ENCODE measurements at places on chromosomes 2 and 18.

DNA sequence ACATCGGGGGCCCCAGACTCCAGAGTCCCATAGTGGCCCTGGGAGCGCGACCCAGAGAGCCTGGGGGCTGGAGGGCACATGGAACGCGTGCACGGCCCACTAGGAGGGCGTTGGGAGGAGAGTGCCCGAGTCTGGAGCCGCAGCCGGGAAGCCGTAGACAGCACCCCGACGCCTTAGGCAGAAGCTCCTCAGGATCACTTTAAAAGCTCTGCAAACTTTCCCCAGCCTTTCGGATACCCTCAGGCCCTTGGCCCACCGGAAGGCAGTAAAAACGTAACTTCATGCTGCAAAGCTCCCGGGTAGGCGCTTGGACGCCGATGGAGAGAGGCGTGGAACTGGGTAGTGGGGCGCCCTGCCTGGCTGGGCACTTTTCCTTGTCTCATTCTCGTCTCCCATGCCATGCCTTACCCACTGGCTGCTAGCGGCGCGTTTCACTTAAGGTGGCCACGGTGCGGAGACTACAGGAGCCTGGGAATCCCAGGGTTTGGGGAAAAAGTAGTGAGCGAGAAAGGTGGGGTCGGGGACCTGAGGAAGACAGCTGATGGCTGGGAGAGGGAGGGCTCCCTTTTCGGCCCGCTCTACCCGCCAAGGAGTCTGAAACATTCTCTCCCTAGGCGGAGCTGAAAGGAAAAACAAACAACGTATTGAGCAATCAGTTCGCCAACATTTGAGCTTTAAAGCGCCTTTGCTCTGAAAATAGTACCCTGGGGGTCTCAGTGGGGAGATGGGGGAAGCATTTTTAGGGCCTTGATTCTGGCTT lies 141.8 kb downstream of the MEIS1 start:
- DNase-seq = no peak

DNA sequence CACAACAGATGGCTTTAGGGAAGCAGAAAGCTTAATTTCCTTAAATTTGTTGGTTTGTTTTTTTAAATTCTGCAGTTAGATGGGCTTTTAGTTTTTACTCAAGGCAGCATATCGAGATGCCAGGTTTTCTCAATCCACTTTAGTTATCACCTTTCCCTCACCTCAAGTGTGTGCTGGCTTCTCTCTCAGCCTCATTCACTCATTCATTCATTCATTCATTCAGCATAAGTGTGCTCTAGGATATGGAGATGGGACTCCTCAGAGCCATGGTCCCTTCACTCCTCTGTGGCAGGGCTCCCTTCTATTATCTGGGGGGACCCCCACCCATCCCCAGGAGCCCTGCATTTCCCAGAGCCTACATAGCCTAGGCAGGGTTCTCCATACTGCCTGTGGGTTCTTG lies 19.0 kb downstream of the VIL1 start:
- DNase-seq = no peak

- DNase-seq = no peak
Measured at GRCh38 chr2:81675641-81676040, 1371.1 kb upstream of the LRRTM1 start.

DNA sequence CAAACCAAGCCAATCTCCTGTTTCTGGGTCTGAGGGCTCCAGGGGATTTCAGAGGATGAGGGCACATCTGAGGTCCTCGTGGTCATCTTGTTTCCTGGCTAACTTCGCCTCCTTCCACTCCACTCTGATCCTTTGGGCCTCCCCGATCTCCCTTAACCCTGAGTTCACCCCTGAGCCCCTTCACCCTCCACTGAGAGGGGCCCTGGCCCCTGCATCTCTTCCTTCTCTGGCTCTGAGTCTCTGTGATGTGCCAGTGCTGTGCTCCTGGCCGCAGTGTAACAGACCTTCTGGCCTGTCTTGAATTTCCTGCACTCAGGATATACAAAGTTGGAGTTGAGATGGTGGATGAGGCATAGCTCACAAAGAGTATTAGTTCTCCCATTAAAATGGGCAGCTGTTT lies 84.7 kb upstream of the BOD1L2 start:
- DNase-seq = no peak

- no peak for DNase-seq
Measured at GRCh38 chr2:24085200-24085489, 511 bp upstream of the TP53I3 start.

DNA sequence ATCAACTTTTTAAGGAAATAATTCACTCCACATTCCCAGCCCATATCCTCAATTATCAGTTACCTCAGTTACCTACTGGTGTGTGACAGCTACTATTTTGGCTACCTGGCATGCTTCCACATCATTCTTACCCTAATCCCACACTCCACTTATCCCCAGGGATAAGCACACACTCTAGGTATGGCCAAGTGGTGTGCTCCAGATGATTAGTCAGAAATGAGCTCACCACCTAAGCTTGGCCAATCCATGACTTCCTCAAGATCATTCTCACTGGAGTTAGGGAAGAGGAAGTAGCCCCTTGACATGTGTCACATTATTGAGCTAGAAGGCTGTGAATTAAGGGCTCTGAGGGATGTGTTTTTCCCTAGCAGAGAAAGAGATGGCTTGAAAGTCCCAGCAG lies 20.9 kb upstream of the SMAD4 start:
- no peak for DNase-seq

DNA sequence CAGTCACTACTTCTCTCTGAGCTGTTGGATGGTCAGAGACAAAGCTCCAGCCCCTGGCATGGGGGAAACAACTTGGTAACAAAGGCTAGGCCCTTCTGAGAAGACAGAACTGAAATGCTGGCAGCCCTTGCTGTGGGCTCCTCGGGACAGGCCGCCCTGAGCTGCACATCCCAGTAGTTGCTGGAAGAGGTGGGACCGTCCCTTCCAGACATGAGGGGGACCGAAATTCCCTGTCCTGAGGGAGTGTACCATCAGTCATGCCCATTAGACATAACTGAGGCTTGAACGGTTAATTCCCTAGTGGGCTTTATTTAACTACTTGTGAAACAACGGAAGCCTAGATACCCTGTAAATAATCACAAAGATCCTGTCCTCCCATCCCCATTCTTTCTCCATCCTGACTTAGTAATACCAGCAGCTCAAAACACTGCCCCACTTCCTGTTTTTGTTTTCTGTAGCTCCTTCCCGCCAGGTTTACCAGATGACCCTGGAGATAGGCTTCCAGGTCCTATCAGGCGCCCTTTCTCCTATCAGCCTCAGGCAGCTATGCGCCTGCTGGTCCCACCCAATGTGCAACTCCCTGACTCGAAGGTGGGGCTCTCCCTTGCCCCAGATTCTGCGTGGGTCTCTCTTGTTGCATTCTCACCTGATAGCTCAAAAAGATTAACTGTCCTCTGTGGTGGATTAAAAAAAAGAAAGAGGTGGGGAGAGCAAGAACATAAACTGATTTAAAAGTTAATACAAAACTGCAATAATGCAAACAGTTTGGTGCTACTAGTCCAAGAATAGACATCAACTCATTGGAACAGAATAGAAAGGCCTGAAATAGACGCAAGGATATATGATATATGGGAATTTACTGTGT lies 37.0 kb upstream of the NT5DC4 start:
- DNase-seq = no peak

All from activated naive CD4-positive, alpha-beta T cell treated with Interleukin-2 at 50 U/mL for 16 hours (primary cell).